ENCODE measurements at places on chromosomes 5 and 9.
A peak's percentile ranks its signal among the peaks of the same experiment; 100 is the strongest.

DNA sequence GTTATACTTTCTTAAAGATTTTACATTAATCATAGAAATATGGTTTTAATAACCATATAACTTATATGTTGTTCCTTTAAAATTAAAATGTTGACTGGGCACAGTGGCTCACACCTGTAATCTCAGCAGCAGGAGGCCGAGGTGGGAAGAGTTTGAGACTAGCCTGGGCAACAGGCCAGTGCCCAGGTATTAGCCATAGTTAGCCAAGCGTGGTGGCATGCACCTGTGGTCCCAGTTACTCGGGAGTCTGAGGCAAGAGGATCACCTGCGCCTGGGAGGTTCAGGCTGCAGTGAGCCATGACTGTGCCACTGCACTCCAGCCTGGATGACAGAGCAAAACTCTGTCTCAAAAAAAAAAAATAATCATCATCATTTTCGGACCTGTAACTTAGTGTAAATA, 133.5 kb downstream of the DTWD2 start:
- DNase-seq = peak; percentile 58

DNA sequence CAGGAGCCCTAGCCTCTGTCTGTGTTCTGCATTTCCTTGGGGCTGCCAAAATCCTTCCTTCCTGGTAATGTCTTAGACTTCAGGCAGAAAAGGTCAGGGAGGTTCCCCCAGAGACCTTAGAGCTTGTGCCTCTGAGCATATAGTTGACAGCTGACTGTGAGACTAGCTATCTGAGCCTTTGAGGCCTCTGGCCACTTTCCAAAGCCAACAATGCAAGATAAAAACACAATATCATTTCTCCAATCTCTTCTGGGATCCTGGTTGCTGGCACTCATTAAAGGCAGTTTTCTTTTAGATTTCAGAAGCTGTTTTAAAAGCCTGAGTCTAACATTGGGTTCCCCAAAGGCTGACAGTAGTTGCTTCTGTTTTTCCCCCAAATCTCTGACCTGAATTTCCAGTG, 13.2 kb upstream of the GLRA1 start:
- DNase-seq = no peak

GRCh38 chr5:160479926-160480325, 58.3 kb downstream of the PTTG1 start:
- DNase-seq = peak; percentile 86

DNA sequence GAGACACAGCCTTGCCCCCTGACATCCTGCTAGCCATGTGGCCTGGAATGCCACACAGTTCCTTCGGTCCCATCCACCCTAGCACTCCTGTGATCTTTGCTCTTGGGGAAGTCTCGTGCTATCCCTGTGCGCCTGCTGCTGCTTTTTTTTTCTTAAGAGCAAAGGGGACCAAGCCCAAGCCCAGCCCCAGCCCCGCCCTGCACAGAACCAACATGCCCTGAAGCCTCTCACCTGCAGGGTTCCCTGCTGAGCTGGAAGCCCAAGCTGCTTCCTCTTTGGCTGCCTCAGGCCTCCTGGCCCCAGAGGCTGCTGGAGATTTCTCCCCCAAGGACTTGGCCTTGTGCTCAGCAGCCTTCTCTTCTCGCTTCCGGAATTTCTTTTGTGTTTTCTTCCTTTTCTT, 1.8 kb downstream of the SURF6 start:
- no peak for DNase-seq

All from kidney tubule cell (primary cell).